Stimulated activated CD4-positive, alpha-beta T cell treated with anti-CD3 and anti-CD28 coated beads, Interleukin-1b, Interleukin-23, amount 100 ng/mL, for 24 hours (primary cell): ENCODE measurements at places on chromosomes 12 and 14.

DNA sequence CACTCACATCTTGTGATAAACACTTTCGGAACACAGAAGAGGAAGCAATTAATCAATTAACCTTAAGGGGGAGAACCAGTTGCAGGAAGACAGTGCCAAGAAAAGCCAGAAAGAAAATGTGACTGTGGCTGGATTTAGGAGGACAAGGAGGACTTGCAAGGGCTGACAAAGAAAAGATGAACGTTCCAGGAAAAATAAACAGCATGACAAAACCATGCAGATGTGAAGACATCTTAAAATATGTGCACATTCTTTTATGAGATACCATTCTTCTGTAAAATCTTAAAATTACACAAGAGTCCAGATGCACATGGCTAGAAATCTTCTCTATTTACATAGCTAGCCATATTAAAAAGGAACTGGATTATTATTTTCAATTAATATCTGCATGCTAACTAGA is 33.4 kb downstream of the KITLG start:
- no peak for DNase-seq

DNA sequence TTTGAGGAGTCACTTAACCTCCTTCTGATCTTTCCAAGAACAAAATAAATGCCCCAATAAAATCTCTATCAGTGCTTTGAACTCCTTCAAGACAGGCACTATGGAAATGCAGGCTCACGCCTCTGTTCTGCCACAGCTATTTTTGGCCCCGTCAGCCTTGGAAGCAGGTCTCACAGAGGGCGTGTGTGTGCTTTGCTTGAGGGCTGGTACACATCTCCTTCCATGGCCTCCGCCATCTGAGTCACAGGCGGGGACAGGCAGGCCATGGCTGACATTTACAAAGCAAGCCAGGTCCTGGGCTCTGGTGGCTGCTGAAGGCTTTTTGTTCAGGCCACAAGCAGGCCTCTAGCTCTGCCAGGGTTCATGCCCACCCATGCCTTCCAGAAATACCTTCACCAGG is 16.0 kb downstream of the PRIMA1 start:
- no peak for DNase-seq

DNA sequence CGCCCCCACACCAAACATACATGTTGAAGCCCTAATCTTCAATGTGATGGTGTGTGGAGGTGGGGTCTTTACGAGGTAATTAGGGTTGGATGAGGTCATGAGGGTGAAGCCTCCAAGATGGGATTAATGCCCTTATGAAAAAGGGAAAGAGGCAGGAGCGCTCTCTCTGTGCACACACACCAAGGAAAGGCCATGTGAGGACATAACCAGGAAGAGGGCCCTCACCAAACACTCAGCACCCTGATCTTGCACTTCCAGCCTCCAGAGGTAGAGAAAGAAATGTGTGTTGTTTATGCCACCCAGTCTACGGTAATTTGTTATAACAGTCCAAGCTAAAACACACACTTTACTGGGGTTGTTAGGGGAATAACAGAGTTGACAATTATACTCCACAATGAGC is 14.6 kb upstream of the PITPNM2 start:
- DNase-seq = no peak

GRCh38 chr12:91567100-91567485 is 384.5 kb upstream of the DCN start:
- DNase-seq = no peak

- no peak for DNase-seq
Observed at GRCh38 chr12:124560146-124560890, 7.1 kb downstream of the NCOR2 start.

DNA sequence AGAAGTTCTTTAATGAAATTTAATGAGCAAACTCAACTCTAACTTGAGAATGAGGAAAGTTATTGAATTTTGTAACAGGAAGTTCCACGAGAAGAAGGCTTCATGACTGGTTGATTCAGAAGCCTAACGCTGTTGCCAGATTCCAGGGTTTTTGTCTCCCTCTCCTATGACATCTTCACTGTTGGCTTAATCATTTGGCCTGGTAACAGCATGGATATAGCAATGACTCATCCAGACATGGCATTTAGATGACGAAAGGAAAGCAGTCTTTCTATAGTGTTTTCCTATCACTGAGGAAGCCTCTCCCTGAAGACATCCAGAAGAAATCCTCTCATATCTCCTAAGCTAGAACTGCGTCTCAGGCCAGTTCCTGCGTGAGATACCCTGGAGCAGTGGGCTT is 9.4 kb upstream of the KCNA1 start:
- DNase-seq = no peak
